ENCODE measurements at places on chromosomes 2 and 18. TPM values are rescaled to one million over a fixed set of nuclear protein-coding genes. Genes with fewer than 3 reads are reported as not detected.

The FIGN gene
- 3.9 TPM for polyA plus RNA-seq

The SAG gene
- polyA plus RNA-seq = not detected

The SPP2 gene
- polyA plus RNA-seq = not detected

The DHRS9 gene
- polyA plus RNA-seq = 1.9 TPM

The TTR gene
- polyA plus RNA-seq = 0.51 TPM

The LIMS4 gene
- polyA plus RNA-seq = 17.3 TPM

The CREG2 gene
- polyA plus RNA-seq = not detected

The NEMP2 gene
- 0.88 TPM for polyA plus RNA-seq

The IL37 gene
- polyA plus RNA-seq = not detected

The CAPN14 gene
- polyA plus RNA-seq = 0.18 TPM

The PRSS56 gene
- not detected for polyA plus RNA-seq

The GKN1 gene
- polyA plus RNA-seq = 5.1 TPM

The DIS3L2 gene
- 10.6 TPM for polyA plus RNA-seq

The TMEM163 gene
- 0.25 TPM for polyA plus RNA-seq

The ACOXL gene
- polyA plus RNA-seq = 0.13 TPM

The SLC23A3 gene
- polyA plus RNA-seq = 4.7 TPM

The ALK gene
- polyA plus RNA-seq = not detected

The SLC9A4 gene
- polyA plus RNA-seq = not detected

The SLC14A1 gene
- 11.4 TPM for polyA plus RNA-seq

The MTLN gene
- polyA plus RNA-seq = 129 TPM

The TCF23 gene
- polyA plus RNA-seq = not detected

The RMC1 gene
- 42.1 TPM for polyA plus RNA-seq

The REG3A gene
- polyA plus RNA-seq = 0.20 TPM

The RBM44 gene
- polyA plus RNA-seq = 1.4 TPM

The MFSD2B gene
- polyA plus RNA-seq = not detected

The GPR35 gene
- 14.5 TPM for polyA plus RNA-seq

The DSG1 gene
- polyA plus RNA-seq = not detected

The COLEC12 gene
- 5.5 TPM for polyA plus RNA-seq

The LYPD1 gene
- polyA plus RNA-seq = not detected

Measured in aorta (tissue), 5 donors.